ENCODE measurements at places on chromosomes 16 and 17.

GRCh38 chr17:29722411-29723198 is 99.9 kb upstream of the CORO6 start:
- peak; percentile 90 for DNase-seq

DNA sequence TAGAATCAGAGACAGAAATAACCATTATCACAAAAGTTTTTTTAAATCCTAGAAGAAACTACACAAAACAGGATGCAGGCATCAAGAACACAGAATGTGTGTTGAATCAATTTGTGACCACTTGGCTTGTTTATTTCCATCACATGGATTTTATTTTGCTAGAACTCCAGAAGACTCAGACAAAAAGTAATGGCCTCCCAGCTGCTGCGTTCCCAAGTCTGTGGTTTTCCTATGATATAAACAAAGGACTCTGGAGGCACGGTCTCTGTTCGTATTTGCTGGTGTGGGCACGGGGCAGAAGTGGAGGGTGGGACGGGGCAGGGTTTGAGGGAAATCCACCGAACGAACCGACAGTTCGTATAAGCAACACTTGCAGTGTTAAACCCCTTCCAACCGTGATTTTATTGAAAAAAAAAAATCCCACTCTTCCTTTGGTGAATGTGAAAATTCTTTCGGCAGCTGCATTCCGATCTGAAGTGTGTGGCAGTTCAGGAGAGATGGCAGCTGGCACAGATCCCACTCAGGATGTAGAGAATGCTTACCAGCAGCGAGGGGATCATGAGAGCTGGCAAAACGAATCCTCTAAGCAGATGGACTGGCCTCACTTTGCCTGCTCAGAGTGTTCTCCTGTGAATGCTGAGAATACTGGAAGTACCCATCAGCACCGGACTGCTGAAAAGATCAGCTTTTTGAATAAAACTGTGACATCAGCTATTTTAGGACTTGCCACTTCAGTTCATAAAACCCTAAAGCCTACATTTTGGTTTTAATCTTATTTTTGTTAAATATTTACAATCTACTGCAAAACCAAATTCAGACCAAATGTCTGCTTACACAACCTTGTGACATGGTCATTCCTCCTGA is 165.2 kb downstream of the VPS53 start:
- DNase-seq = no peak

- no peak for DNase-seq
These were observed 210.3 kb downstream of the CNTNAP4 start for GRCh38 chr16:76487411-76488064.

GRCh38 chr16:88383401-88384221 is 852 bp downstream of the ZNF469 start:
- peak; percentile 47 for DNase-seq

DNA sequence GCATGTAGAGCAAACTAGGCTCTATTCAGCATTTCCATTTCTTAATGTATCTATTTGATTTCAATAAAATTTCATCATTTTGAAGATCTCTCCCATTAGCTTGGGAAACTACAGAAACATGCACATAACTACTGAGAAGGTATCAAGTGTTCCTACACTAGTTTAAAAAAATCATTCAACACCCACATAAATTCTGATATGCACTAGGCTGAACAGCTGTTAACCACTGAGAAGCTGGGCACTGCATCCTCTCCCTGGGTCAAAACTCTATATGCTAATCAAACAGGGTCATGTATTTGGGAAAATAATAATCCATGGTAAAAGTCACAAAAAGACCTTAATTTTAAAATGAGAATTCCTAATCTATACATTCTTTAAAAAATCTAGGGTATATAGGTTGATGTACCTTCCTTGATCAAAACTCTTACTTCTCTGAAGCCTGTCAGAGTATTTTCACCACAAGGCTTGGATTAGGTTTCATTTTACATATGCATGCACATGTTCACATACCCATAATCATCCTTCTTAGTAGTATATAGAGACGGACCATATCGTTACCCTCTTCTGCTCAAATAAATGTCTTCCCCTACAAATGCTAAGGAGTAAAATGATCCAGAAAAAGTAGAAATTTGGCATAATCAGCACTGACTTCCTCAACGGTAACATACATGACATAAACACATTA is 57.2 kb downstream of the KANSL1 start:
- DNase-seq = no peak

- peak; percentile 18 for DNase-seq
These were observed 2.7 kb downstream of the HS3ST3B1 start for GRCh38 chr17:14303343-14304221.
